ENCODE measurements at places on chromosomes 16 and 17.

GRCh38 chr17:4738136-4739121 is 1.2 kb upstream of the ZMYND15 start:
- DNase-seq: no peak

DNA sequence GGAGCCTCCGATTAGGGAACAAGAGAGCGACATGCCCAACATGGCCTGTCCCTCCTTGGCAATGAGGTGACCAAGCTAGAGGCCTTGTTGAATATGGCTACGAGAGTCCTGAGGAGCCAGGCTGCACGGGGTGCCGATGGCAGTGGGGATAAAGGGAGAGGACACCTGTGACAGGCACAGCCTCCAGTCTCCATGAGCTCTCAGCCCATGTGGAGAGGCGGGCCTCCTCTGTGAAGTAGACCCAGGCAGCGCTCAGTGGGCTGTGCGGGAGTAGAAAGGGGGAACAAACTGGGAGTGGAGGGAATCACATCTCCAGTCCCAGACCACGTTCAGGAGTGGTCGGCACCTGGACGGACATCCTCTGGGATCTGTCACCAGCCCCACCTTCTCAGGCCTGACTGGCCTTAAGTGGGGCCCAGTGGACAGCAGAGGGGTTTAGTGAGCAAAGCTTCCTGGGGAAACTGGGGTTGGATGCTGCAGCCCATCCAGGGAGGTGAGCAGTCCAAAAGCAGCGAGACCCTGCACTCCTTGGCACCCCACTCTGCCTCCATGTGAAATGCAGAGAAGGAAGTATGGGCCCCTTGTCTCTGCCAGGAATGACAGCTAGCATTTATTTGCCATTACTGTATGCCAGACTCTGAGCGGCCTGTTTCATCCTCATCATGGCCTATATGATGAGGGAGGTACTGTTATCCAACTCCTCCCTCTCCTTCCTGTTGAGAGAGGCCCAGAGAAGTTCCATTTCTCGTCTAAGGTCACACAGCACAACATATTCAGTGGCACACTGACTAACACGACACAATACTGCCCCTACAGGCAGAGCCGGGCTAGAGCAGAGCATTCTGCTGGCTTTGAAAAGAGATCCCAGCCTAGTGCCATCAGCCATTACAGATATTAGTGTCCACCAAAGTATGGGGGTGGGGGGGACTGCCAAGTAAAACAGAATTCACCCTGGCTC is 4.5 kb upstream of the TMEM92 start:
- DNase-seq: no peak

- DNase-seq: no peak
These were observed 88.1 kb downstream of the GOSR1 start for GRCh38 chr17:30565073-30565935.

DNA sequence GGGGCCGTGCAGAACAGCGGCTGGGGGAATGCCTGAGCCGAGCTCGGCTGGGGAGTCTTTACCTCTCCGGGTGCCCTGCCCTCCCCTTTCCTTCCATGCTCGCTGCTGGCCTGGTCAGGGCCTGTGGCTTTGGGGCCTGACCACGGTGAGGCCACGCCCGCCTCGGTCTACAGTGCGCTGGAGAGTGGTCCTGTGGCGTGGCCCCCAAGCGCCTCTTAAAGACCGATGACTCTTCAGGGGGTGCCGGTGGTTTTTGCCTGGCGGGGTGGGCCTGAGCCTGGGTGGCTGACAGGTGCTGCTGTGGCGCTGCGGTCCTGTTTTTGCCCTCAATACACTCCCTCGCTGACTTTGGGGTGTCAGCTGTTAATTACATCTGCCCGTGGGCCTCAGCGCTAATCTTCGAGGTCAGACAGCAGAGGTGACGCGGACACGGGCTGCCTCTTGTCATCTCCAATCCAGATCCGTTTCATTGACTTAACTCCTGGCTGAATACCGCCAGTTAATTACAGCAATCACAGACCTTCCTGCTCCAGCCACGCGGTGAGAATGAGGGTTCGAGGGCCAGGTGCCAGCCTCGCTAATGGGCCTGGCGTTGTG is 29.7 kb downstream of the GSE1 start:
- no peak for DNase-seq

GRCh38 chr17:78016852-78017251 is 58.3 kb downstream of the TNRC6C start:
- DNase-seq: no peak

DNA sequence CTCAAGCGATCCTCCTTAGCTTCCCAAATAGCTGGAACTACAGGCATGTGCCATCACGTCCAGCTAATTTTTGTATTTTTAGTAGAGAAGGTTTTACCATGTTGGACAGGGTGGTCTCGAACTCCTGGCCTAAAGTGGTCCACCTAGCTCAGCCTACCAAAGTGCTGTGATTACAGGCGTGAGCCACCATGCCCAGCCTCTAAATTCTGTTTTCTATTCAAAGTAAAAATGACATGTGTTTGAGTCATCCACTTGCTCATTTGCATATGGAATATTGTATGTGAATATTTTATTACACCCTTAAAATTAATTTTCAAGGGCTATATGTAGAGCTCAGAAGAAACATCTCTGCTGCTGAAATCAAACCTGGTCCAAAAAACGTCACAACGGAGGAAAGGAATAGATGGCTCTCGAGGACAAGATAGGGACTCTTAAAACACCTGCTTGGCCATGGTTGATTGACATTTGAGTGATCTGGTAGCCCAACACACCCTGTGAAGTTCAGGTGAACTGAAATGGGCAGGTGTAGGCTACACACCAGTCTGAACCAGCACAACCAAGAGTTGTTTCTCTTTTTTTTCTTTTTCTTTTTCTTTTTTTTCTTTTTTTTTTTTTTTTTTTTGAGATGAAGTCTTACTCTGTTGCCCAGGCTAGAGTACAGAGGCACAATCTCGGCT is 51.1 kb downstream of the SF3B3 start:
- DNase-seq: no peak

GRCh38 chr17:47789611-47790561 is 31.7 kb downstream of the OSBPL7 start:
- DNase-seq: no peak
